COR-L47 (cell line): ENCODE measurements at places on chromosomes 6 and 20.

- DNase-seq, result peak; percentile 56
Observed at GRCh38 chr6:6696867-6697531, 108.5 kb downstream of the LY86 start.

GRCh38 chr6:39353698-39354315, 31.3 kb upstream of the KCNK16 start:
- no peak for DNase-seq

- no peak for DNase-seq
Observed at GRCh38 chr20:22789676-22790075, 205.3 kb upstream of the FOXA2 start.

DNA sequence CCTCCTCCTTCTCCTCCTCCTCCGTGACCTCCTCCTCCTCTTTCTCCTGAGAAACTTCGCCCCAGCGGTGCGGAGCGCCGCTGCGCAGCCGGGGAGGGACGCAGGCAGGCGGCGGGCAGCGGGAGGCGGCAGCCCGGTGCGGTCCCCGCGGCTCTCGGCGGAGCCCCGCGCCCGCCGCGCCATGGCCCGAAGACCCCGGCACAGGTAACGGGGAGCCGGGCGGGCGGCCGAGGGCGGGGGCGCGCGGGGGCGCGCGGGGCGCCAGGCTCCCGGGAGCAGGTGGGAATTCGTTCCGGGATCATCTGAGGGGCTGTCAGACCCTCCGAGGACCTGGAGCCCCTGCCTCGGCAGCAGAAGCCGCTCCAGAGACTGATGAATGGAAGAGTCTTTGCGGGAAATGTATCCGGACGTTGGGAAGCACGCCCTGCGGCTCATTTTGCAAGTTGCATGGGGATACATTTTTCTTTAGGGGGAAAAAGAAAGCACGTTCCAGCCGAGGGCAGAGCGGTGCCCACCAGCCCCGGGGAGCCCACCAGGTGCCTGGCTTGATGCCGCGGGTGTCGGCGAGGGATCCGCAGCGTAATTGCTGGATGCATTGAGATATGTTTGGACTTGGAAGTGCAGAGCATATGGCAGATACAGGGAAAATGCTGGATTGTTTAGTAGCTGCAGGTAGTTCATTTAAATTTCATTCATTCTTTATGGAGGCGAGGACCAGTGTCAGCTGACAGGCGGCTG, 394 bp downstream of the MYB start:
- DNase-seq, result no peak

DNA sequence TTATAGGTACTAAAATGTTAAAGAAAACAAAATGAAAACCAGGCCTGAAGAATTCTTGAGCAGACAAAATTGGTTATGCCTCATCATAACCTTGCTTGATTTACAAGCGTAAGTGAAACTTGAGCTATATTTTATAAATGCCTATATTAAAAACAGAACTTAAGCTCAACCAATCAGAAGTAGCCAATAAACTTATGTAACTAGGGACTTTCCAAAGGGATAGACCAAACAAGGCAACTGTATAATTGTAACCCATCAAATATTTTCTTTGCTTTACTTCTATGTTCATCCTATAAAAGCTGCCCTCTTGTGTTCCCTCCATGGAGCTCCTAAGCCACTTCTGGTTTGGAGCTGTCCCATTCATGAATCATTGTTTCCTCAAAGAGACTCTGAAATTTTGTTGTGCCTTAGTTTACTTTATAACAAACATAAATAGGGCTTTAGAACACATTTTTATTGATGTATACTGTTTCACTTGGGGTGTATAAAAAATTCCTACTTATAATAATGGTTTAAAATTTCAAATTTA, 101.6 kb upstream of the CARMIL1 start:
- no peak for DNase-seq

DNA sequence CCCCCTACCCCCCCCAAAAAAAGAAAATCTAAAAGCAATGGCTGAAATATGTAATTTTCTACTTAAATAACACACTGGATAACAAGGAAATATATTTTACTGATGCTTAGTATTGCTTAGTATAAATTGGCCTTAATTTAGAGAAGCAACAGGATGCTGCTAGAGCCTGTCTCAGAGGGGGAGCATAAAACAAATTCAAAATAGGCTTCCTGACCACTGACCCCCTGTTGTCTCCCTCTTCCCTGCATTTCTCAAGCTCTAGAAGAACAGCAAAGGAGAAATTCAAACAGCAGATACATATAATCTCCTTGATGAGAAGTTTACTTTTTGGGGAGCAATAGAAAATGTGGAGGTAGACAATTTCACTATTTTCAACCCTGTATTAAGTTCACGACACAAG, 631.1 kb upstream of the GJE1 start:
- no peak for DNase-seq

DNA sequence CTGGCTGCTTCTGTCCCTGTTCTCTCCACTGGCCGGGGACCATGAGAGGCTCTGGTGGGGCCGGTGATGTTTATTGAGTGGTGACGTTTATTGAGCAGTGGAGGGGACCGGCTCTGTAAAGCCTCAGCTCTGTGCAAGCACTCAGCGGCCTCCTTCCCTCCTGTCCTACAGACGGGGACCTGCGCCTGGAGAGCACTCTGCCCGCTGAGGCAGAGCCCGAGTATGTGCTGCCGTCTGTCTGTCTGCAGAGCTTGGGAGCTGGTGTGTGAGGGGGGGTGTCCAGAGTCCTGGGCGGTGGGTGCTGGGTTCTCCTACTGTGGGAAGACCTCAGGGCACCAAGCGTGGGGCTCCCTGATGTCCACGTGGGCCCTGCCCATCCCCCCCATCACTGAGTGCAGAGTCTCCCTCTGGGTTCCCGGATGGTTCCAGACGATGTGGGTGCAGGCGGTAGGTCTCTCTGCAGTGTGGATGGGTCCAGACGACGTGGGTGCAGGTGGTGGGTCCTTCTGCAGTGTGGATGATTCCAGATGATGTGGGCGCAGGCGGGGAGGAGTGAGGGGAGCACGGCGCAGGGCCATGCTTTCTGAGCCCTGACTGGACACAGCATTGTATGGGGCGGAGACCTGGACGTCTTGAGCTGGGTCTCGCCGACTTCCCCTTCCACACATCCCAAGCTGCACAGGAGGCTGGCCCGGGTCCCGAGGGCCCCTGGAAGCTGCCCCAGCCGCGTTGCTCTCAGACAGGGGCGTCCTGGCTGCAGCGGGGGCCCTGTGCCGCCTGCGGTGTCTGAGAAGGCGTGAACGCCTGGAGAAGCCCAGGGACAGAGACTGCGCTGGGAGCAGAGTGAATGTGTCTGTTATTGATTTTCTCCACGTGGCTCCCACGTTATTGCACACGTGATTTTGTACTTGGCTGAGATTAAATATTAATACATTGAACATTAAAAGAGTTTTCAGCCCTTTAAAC, 14.9 kb upstream of the BHLHE23 start:
- no peak for DNase-seq

- DNase-seq, result no peak
Observed at GRCh38 chr6:17107863-17108262, 6.0 kb downstream of the STMND1 start.

DNA sequence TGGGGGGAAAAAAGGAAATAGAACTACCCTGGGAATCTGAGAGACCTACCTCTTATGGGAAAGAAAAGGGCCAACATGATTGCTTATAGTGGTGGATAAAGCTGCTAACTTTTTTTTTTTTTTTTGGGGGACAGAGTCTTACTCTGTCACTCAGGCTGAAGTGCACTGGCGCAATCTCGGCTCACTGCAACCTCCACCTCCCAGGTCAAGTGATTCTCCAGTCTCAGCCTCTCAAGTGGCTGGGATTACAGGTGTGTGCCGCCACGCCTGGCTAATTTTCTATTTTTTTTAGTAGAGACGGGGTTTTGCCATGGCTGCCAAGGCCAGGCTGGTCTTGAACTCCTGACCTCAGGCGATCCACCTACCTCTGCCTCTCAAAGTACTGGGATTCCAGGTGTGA, 39.5 kb upstream of the TBC1D22B start:
- DNase-seq, result no peak

DNA sequence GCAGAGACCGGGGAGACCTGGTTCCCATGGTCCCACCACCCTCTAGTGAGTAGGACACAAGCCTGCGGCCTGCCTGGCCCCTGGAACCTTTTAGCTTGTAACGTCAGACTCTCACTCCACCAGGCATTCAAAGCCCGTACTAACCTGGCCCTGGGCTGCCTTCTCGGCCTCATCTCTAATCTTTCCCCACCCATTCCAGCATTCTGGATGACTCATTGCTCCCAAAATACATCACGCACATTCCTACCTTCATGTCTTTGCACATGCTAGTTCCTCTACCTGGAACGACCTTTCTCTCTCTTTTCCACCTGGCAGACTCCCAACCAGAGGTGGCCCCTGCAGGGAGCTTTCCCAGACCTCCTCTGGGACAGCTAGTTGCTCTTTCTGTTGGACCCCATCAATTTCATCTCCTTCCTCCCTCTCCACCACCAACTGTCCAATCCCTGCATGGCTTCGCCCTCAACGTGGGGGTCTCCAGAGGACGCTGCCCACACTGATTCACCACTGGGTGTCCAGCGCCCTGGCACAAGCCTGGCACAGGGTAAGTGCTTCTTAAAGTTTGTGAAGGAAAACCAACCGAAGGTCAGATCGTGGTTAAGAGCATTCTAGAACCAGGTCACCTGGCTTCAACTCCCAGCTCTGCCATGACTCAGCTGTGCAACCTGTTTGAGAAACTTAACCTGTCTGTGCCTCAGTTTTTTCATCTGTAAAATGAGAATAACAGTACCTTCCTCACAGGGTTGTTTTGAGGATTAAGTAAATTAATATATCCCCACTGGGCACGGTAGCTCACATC, 35.2 kb downstream of the JPH2 start:
- no peak for DNase-seq

GRCh38 chr6:70843328-70843918, 113.4 kb downstream of the B3GAT2 start:
- no peak for DNase-seq

DNA sequence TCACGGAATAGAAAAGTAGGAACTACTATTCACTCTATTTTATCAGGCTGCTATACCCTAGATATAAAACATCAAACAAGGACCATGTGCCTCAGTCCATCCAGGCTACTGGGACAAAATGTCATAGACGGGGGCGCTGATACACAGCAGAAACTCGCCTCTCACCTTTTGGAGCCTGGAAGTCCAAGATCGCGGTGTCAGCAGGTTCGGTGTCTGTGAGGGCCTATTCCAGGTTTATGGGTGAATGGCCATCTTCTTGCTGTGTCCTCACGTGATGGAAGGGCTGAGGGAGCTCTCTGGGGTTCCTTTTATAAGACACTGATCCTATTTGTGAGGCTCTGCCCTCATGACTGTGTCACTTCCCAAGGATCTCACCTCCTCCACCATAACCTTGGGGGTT, 89.5 kb downstream of the DLL1 start:
- DNase-seq, result no peak

- no peak for DNase-seq
Observed at GRCh38 chr6:139932671-139933070, 558.2 kb upstream of the CITED2 start.

GRCh38 chr6:169086020-169086419, 167.6 kb downstream of the THBS2 start:
- no peak for DNase-seq

DNA sequence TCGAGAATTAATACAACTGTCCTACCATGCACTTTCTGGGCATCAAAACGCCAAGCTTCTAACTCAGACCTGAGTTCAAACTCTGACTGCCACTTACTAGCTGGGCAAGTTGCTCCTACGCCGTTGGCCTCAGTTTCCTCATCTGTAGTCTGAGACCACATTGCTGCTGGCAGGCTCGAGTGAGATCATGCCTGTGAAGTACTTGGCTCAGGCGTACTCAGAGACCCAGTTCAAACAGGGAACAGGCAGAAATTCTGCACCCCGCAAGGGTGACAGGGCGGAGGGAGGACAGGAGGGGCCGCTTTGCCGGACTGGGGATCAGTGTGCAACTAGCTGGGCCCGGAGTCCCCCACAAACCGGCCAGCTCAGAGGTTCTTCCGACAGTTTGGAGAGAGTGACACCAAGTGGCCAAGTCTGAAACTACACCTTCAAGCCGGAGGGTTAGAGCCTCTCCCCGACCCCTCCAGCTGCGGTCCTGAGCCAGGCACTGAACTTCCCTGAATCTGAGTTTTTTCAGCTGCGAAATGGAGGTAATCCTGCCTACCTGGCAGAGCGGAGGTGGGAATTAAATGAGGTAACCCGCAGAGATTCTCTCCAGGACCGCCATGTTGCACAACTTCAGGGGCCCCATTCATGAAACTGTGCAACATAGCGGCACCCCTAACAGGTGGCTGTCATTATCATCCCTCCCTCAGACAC, 46.0 kb upstream of the PTPN1 start:
- peak; percentile 10 for DNase-seq

- no peak for DNase-seq
Observed at GRCh38 chr6:165231177-165231576, 78.2 kb downstream of the C6orf118 start.

DNA sequence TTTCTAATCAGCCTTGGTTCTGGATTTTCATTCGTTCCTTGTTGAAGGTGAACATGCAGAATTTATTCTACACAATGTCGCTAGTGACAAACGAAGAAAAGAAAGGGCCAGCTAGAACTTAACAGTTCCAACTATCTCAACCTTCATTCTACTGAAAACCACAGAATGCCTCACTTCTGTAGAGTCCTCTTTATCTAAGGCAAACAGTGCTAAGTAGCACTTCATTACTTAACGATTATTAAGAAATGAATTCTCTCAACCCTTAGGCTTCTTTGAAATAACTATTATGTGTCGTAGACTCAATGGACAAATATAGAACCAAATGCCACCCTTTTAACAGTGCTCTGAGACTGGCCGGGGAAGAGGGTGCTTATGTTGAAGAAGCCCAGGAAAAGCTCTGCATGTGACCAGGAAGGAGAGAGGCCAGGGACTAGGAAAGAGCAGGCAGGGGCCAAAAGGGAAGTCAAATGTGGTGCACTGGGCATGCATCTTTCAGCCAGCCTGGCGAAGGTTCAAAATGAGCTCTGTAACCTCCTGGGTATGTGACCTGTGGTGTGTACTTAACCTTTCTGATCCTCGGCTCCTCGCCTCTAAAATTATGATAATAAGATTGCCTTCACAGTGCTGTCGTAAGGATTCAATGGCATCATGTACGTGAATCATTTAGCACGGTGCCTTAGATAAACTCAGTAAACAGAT, 55.4 kb upstream of the BMP2 start:
- no peak for DNase-seq

DNA sequence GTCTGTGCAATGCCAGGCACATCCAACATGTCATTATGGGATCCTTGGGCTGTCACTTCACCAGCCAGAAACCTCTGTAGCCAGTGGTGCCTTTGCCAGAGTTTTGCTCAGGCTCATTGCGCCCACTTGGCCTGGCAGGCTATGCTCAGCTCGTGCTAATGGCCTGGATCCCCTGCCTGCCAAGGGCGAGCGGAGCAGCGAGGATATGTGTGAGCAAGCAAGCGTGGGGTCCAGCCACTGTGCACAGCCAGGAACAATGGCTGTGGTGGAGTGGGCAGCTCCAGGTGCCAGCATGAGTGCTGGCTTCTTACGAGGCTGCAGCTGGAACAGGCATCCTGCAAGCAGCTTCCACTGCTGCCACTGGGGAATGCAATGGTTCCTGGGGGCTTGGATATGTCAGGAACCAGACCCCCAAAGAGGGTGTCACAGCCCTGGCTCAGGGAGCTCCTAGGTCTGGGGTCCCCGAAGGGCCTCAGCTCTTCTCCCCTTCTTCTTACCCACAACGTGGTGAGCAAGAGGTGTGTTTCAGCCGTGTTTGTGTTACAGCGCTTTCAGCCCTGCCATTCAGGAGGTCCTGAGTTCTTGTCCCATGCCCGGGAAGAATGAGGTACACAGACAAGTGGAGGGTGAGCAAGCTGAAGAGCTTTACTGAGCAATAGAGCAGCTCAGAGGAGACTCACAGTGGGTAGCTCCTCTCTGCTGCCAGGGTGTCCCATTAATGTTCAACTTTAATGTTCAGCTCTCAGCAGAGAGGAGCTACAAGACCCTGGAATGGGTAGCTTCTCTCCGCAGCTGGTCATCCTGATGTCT, 22.3 kb upstream of the TOP1 start:
- DNase-seq, result no peak

GRCh38 chr6:134421501-134421900, 103.6 kb upstream of the SGK1 start:
- DNase-seq, result no peak
